Small intestine (tissue), 16 donors: ENCODE measurements at places on chromosomes 11 and 22.
A peak's percentile ranks its signal among the peaks of the same experiment; 100 is the strongest.

GRCh38 chr11:134126217-134126822 is 57.4 kb downstream of the JAM3 start:
- H3K4me1 ChIP-seq = no peaks in the 10 kb centered on the region
- no peak overlapping the region for H3K4me3 ChIP-seq
- no peak for DNase-seq
- no peaks in the 10 kb centered on the region for H3K36me3 ChIP-seq

DNA sequence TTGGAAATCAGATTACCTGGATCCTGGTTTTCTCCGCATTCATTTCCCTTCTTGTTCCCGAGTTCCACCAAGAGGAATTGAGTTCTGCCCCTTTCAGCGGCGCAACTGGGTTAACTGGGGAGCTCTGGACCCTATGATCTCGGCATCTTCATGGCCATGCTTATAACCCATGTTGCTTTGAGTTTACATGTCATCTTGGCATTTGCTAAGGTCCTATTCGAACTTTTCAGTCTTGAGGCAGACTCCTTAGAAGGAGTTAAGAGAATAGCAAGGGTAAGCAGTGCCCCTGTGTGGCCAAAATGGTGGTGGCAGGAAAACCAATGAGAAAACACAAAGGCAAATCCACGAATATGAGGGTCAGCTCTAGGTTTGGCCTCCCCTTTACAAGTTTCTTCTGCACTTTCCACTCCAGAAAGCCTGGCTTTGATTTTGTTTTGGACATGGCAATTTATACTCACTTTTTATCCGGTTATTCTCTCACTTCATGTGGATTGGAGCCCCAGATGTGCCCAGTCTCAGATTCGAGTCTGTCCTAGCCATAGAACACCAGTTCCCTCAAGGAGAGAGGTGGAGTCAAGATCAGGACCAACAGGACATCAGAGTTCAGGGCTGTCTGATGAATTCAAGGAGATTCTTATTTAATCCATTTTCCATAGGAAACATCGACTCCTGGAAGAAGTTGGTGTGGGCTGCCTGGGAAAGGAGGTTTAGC is 55.3 kb upstream of the FBXO3 start:
- DNase-seq = peak; percentile 55
- H3K27me3 ChIP-seq = no peaks in the 10 kb centered on the region
- peak overlapping the region; percentile 7 for H3K4me3 ChIP-seq

- no peaks in the 10 kb centered on the region for H3K4me1 ChIP-seq
- H3K27ac ChIP-seq = no peak overlapping the region
- no peak overlapping the region for H3K4me3 ChIP-seq
- no peak for DNase-seq
- H3K27me3 ChIP-seq = no peaks in the 10 kb centered on the region
Measured at GRCh38 chr11:60459345-60459744, 3.7 kb downstream of the MS4A1 start.

GRCh38 chr11:83326326-83326725 is 40.2 kb upstream of the CCDC90B start:
- no peak overlapping the region for H3K4me3 ChIP-seq
- no peak for DNase-seq
- H3K27ac ChIP-seq = no peak overlapping the region
- no peaks in the 10 kb centered on the region for H3K27me3 ChIP-seq

DNA sequence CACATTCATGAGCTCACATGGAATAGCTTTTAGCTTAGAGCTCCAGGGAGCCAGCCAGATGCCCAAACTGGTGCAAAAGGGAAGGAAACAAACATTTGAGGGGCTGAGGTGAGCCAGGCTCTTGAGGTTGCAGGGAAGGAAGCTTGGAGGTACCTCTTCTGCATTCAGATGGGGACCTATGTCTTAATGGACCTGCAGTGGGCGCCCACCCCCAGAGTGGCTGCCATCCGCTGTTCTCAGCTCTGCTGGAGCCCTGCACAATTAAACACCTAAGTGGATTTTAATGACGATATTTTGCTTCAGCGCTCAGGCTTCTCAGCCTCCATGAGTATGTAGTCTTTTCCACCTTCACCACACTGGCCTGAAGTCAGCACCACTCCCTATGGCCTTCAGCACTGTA is 100.8 kb downstream of the LDLRAD3 start:
- H3K36me3 ChIP-seq = no peaks in the 10 kb centered on the region
- no peak overlapping the region for H3K27ac ChIP-seq
- H3K4me3 ChIP-seq = no peak overlapping the region
- no peak for DNase-seq

- H3K27ac ChIP-seq = no peak overlapping the region
- H3K36me3 ChIP-seq = no peaks in the 10 kb centered on the region
- H3K4me1 ChIP-seq = no peaks in the 10 kb centered on the region
- H3K4me3 ChIP-seq = no peak overlapping the region
Measured at GRCh38 chr22:43039800-43040199, 24.9 kb upstream of the PACSIN2 start.

DNA sequence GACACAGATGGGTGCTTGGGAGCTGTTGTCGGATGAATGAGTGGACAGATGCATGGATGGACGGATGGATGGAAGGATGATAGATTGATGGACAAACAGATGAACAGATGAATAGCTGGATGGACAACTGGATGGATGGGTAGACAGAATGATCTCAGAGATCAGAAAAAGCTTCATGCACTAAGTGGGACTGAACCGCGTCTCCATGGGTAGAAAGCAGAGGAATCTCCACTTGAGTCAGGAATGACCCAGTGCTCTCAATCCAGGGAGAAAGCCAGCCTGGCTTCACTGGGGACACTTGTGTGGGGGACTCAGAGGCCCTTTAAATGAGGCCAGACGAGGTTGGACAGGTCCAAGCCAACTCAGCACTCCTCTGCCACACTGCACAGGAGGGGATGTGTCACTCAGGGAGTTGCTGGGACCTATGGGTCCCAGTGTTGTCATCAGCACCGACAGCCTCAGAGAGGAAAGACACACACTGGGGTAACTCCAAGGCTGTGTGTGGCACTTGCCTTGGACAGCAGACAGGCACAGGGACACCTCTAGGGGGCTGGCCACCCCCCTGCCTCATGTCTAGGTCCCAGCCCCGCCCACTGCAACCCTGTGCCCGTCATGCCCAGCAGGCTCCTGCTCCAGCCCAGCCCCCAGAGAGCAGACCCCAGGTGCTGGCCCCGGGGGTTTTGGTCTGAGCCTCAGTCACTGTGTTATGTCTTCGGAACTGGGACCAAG is 5.6 kb downstream of the IGLL5 start:
- H3K4me3 ChIP-seq = no peak overlapping the region
- H3K36me3 ChIP-seq = no peaks in the 10 kb centered on the region
- DNase-seq = no peak
- H3K27ac ChIP-seq = no peak overlapping the region
- no peaks in the 10 kb centered on the region for H3K27me3 ChIP-seq

DNA sequence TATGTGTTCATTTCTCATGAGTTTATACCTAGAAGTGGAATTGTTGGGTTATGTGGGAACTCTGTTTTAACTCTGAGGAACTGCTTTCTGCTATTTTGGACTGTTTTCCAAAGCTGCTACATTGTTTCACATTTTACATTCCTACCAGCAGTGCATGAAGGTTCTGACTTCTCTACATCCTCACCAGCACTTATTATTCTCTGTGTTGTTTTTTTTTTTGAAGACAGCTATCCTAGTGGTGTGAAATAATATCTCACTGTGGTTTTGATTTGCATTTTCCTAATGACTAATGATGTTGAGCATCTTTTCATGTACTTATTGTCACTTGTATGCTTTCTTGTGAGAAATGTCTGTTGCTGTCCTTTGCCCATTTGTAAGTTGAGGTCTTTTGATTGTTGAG is 169.9 kb downstream of the COMMD9 start:
- no peak overlapping the region for H3K4me3 ChIP-seq
- peaks cover 6% of the 10 kb centered on the region for H3K4me1 ChIP-seq
- no peak overlapping the region for H3K27ac ChIP-seq
- no peaks in the 10 kb centered on the region for H3K36me3 ChIP-seq

DNA sequence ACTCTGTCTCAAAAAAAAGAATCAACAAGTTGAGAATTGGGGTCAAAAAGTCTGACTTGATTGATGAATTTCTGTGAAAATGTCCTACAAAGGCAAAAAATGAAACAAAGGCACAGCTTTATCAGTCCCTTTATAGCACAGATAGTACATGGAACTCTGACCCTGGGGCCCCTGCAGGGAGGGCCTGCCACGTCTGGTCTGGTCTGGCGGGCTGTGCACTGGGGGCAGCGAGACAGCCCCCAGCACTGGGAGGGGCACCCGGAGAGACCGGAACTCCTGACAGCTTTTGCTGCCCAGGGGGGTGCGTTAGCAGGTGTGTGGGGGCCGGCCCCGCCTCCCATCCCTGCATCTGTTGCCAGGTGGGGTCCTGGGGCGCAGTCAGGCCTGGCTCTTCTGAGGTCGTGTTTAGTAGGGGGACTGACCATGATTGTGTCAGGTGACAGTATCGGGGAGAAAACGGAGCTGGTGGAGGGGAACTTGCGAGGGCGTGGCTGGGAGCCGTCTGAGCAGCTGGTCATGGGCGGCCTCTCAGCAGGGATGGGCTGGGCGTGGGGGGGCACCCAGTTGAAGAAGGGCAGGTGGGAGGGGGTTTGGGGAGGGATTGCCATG is 51.7 kb downstream of the GRAMD4 start:
- peaks cover 12% of the 10 kb centered on the region for H3K36me3 ChIP-seq
- H3K27ac ChIP-seq = peak overlapping the region; percentile 94
- no peaks in the 10 kb centered on the region for H3K27me3 ChIP-seq
- H3K4me3 ChIP-seq = no peak overlapping the region
- peaks cover 2% of the 10 kb centered on the region for H3K4me1 ChIP-seq
- DNase-seq = peak; percentile 52

- no peak overlapping the region for H3K4me3 ChIP-seq
- no peaks in the 10 kb centered on the region for H3K36me3 ChIP-seq
- H3K4me1 ChIP-seq = no peaks in the 10 kb centered on the region
Measured at GRCh38 chr11:122897606-122898210, 15.1 kb downstream of the JHY start.
